NCI-H748 treated with DMSO at 0.1 percent for 48 hours (cell line): ENCODE measurements at places on chromosomes 4 and X.

DNA sequence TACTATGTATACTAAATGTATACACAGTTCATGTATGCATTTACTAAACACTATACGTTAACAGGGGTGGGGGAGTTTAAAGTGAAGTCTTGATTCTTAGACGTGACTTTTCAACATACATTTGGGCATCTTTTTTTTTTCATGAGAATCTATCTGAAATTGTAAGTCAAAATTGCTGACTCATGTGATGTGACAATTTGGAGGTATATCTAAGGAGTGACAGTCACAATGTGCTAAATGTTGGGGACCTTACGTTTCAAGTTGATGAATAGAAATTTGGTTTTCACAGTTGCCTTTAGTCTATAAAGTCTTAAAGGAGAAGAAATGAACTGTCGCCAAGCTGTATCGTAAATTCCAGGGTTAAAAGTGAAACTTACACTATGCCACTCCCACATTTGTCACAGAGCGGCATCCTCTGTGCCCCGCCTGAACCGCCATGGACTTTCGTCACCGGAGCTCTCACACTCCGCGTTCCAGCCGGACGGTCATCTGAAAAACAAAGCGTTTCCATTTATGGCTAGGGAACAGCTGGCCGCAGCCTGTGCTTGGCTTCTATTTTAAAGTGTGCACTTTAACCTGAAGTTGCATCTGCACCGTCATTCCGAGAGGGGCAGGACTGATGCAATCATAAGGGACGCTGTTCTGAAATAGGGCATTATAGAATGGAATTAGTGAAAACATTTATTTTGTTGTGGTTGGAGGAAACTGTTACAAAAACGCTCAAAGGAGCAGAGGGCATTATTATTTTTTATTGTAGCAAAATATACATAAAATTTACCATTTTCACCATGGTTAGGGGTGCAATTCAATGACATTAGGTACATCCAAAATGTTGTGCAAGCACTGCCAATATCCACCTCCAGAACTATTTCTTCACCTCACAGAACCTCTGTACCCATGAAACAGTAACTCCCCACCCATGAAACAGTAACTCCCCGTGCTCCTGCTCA, 30.9 kb downstream of the PDLIM3 start:
- no peak for DNase-seq

DNA sequence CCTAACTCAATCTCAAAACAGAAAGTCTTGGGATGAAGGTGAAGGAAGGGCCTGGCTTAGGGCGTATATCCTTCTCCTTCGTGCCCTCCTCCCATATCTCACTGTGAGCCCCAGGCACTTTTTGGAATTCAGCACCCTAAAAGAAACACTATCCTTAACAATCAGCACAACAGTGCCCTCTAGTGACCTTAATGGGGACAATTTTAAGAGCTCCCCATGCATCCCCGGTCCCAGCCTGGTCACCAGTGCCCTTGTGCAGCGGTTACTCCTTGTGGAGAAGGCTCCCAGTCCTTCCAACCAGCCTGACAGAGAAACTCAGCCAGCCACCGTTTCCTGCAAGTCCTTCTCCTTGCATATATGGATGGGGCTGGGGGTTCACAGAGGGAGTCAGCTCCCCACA, 4.2 kb downstream of the PAK3 start:
- peak; percentile 6 for DNase-seq

DNA sequence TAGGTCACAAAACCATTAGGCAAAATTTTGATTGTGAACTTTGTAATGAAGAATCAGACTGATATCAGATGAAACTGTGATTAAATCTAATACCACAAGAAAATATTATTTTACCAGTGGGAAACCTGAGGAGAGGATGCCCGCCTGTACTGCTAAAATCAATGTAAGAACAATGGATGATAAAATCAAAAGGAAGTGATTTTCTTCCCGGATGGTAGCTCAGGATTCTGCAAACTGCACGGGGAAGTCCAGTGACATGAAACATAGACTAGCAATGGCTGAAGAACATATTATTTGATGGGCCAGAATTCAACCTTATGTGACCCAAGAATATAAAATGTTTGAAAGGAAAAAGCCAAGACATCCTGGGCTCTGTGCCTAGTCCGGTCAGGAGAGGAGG, 974.9 kb downstream of the PCDH18 start:
- no peak for DNase-seq

DNA sequence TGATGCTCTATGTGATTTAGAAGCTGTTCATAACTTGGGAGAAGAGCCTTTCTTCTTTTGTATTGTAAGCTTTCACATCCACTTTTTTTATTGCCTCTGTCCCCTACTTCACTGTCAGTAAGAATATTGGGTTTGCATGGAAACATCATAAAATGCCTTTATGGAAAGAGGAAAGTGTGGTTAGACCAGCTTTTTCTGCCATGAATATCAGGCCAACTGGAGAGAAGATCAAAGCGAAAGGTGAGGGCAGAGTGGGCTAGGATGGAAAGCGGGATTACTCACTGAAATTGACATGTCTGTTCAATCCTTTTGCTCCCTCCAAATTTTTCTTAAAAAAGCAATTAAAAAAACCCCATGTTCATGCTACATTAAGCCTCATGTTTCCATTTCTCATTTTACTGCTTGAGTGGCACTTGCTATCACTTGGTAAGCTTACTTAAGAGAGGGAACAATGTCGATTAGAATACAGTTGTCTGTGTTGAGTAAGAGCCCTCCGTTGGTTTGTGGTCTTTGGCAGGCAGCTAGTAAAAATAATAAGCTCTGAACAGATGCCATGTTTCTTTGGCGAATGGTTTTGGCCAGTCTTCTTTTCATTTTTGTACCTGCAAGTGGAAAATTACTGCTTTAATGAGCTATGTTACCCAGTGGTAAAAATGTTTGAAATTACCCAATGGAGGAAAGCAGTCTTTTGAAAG, 35.9 kb downstream of the SUPT20HL1 start:
- DNase-seq, result no peak

GRCh38 chr4:119646347-119647071, 17.9 kb upstream of the PDE5A start:
- no peak for DNase-seq

DNA sequence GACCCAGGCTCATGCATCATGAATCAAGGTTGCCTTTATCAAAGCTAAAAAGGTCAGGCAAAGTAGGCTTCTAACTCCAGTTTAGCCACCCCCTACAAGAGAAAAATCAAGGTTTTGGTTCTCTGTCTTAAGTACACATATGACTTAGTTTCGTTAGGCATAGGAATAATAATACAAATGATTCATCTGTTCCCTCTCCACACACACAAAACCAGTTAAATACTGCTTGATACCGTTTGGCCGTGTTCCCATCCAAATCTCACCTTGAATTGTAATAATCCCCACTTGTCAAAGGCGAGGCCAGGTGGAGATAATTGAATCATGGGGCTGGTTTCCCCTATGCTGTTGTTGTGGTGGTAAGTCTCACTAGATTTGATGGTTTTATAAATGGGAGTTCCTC, 226.2 kb downstream of the HS6ST2 start:
- peak; percentile 46 for DNase-seq

GRCh38 chr4:19399001-19399400, 852.7 kb upstream of the SLIT2 start:
- DNase-seq, result no peak

GRCh38 chr4:88244816-88245579, 39.4 kb downstream of the PPM1K start:
- DNase-seq, result no peak

DNA sequence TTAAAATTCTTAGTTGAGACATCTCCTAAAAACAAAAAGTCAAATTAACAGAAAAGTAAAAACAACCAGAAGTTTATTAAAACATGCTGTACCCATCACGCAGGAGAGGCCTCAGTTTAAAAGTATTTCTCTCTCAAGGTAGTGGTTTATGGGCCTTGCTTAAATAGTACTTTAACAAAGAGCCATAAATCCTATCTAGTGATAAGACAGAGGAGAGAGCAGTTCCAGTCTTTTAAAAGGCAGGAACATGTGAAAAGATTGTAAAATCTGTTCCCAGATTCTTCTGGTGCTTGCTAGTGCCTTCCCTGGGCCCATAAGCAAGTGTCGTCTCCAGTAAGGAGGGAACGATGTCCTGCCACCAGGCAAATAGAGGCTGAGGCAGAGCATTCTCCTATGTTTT, 476.3 kb upstream of the ADGRL3 start:
- no peak for DNase-seq

DNA sequence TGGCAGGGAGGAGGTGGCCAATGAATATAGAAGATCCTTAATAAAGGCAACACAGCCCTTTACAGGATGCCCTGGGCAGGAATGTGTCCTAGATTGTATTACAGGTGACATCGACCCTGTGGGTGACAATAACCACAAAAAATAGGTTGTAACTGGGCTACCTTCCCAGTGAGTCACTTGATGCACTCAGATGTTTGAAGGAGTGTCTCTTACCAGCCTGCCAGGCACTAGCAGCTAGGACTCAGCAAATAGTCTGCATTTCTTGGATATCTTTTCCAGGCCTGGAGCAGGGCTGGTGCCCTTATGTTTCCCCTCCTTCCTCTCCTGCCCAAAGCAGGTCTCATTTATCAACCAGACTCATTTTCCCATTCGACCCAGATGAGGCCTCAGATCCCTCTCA, 50.9 kb upstream of the TMEM164 start:
- no peak for DNase-seq

DNA sequence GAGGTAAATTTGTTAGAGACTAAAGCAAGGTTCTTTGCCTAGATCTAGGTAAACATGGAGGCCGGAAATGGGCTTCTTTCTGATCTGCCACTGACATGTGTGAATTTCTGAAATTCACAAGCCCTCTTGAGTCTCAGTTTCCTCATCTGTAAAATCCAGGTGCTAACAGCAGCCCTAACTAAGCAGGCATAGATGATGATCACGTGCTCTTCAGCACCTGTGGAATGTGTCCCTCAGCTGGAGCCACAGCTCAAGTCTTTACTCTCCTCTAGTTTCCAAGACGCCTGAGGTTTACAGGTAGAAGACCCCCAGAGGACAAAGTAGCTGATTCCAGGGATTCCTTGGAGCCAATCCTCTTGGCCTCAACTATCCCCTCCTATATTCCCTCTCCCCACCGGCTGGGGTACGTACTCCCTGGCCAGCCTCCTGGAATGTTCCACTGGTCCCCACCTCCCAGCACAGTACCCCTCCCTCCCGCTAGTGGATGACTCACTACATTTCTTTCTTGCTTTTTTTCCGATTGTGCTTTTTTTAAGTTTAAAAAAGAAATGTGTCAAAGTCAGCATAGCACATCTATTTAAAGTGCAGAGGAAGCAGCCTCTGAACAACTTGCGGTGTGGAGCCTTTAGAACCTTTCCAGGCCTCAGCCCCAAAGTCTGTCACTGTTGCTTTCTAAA, 98.4 kb downstream of the PHKA2 start:
- DNase-seq, result no peak

- no peak for DNase-seq
These were observed 113.7 kb upstream of the ACTRT1 start for GRCh38 chrX:128165884-128166408.

- DNase-seq, result no peak
These were observed 82.2 kb downstream of the PSAPL1 start for GRCh38 chr4:7352486-7352885.

DNA sequence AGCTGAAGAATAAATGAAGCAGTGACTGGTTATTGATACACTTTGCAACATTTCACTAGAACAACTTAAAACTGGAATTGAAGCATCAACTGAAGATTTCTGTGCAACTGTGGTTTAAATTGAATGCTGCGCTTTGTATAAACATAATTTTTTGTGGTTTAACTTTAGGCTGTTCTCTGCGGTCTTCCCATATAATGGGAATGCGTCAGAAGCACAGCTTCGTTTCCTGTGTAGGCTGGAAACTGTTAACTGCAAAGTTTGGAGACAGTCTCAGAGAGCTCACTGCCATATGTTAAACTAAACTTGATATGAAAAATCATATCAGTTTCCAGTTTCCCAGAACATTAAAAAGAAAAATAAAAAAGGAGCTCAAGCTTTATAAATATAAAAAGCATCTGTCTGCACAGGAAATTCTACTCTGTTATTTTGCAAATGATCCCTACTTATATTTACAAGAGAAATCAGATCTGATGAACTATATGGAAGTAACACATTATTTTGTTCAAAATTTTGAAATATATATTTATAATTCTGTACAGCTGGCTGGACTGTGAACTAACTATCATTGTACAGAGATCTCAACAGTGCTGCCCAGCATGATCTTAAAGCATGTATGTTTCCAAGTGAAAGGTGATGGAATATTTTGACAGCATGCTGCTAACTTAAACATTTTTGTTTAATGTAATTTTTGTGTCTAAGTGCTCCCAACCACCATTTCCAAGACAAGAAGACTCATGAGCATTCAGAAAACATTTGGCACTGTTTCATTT, 139.9 kb downstream of the NDST3 start:
- DNase-seq, result no peak

GRCh38 chr4:102493794-102494193, 7.4 kb upstream of the NFKB1 start:
- DNase-seq, result peak; percentile 83

DNA sequence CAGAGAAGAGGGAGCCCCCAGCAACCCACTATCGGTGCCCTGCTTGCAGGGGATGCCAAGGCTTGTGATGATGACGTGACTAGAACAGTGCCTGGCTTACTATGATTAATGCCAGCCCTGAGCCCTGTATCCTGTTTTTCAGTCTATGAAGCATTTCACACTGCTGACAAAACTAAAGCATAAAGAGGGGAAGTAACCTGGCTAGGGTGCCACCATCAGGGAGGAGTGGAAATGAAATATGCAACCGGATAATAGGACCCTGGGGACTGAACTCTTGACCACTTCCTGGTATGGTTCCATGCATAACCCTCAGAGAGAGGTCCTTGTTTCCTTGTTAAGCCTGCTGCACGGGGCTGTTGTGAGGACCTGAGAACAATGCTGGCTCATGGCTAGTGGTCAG, 50.3 kb downstream of the MED28 start:
- DNase-seq, result no peak

DNA sequence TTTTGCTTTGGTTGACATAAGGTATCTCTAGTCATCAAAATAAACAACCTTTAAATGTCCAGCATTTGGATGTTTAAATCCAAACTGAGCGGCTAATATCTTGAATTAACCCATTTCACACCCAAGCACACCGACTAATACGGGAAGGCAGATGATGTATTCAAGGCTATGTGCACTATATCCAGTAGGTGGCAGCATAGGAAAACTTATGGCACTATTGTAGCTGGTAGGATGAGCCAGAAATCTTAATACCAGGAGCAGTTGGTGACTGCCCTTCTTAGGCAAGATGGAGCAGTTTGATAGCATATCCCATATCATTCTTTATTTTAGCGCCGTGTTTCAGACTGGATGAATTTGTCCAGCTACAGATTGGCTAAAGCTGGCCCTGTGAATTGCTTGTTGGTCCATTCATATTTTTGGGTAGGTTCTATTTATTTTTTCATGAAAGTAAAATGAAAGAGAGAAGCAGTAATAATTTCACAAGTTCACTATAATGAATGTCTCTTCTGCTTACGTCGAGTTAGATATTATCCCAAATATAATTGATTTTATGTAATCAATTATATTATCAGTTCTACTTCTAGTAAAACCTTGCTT, 24.4 kb downstream of the UCHL1 start:
- DNase-seq, result peak; percentile 68

GRCh38 chr4:53586121-53586816, 5.0 kb downstream of the LNX1 start:
- DNase-seq, result no peak

GRCh38 chr4:176377780-176378179, 58.0 kb downstream of the SPCS3 start:
- peak; percentile 56 for DNase-seq
